IMR-90 (cell line): ENCODE measurements at places on chromosomes 3 and 15. TPM values are rescaled to one million over a fixed set of nuclear protein-coding genes. Genes with fewer than 3 reads are reported as not detected.

Gene CHST2
- 0.90 and 1.1 TPM in 2 replicates for total RNA-seq

Gene CNTN6
- total RNA-seq: not detected in 2 replicates

Gene AP3B2
- not detected in 2 replicates for total RNA-seq

Gene SPINT1
- total RNA-seq: 0.56 and 0.90 TPM in 2 replicates

Gene ISL2
- total RNA-seq: 1.1 and 1.3 TPM in 2 replicates
